ENCODE measurements at places on chromosomes 2 and 18.

DNA sequence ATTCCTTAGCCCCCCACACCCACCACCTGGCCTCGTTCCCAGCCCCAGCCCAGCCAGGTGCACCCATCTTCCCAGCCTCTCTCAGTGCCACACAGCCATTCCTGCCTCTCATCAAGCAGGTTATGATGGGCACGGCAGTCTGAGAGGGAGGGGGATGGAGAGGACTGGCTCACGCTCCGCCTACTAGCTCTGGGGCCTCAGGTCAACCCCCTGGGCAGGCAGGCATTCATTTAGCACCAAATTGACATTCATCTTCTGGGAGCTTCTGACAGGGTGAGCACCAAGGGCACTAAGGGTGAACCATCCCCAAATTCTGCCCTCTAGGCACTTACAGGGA, 66.2 kb upstream of the FOSL2 start:
- DNase-seq, result no peak

GRCh38 chr2:138267902-138268254, 233.7 kb upstream of the SPOPL start:
- no peak for DNase-seq

DNA sequence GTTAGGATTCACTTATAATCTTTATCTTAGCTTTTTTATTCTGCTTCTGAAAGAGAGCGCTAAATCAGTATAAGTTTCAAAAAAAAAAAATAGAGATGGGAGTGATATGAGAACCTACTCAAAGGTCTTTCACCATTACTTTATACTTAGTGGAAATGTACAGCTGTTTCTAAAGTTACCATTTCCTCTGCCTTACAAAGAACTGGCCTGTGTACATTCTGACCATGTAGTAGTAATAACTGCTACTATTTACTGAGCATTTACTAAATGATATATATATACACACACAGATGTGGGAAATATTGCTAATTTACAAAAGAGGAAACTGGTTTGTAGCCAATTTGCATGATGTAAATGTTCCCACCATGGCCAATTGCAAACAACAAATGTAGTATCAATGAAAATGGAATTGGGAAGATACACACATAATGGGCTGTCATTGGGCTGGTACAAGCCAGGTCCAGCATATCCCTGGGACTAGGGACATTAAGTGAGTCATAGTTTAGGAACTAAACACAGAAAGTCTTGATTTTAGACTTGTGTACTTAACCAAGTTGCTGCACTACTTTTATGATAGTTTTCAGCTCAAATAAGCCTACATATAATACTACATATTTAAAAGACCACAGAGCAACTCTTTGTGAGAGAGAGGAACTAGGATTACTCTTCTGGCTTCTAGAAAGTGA, 67.1 kb downstream of the DYNC1I2 start:
- DNase-seq, result no peak

- DNase-seq, result peak; percentile 41
These were observed 703 bp downstream of the UGGT1 start for GRCh38 chr2:128091726-128092080.

DNA sequence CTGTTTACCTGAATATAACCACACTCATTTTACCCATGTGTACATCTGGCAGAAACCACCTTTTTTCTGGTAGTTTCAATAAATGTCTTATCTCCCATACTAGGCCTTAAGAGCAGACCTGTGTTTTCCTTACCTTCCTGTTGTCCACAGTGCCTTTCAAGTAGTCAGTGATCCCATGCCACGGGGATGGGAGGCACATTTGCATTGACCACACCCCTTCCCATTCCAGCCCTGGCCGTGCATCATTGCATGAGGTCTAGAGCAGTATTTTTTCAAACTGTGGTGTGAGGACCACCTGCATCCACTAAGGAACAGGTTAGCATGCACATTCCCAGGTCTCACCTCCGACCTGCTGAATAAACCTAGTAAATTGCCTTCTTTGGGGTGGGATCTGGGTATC, 165.2 kb upstream of the FOSL2 start:
- DNase-seq, result no peak

DNA sequence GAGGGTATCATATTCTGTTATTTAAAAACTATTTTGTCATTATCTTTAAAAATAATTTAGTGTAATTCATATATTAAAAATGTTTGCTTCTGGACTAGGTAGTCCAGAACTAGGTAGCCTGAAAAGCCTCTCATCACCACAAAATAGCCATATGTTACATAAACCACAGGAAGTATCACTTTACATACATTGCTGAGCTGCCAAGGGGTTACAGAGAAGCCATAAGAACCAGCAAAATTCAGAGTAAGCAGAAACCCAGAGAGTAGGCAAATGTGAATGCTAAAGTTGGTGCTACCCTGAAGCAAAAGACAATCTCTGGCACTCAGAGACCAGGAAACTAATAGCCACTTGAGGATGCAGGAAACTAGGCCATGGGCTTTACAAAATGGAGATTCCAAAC, 60.9 kb downstream of the LOXHD1 start:
- no peak for DNase-seq
